ENCODE measurements at places on chromosomes 5 and 9.

- DNase-seq, result no peak
These were observed 91.5 kb downstream of the MAMDC2 start for GRCh38 chr9:70135176-70135575.

- DNase-seq, result no peak
These were observed 40.7 kb upstream of the ZNF300 start for GRCh38 chr5:150945486-150945885.

GRCh38 chr5:107522456-107522855, 148.3 kb downstream of the EFNA5 start:
- DNase-seq, result no peak

GRCh38 chr5:141476132-141476911, 556 bp downstream of the PCDHGC3 start:
- peak; percentile 40 for DNase-seq

- no peak for DNase-seq
These were observed 78.3 kb upstream of the PCSK5 start for GRCh38 chr9:75812141-75812540.

GRCh38 chr5:143879646-143880045, 67.7 kb downstream of the HMHB1 start:
- DNase-seq, result no peak

DNA sequence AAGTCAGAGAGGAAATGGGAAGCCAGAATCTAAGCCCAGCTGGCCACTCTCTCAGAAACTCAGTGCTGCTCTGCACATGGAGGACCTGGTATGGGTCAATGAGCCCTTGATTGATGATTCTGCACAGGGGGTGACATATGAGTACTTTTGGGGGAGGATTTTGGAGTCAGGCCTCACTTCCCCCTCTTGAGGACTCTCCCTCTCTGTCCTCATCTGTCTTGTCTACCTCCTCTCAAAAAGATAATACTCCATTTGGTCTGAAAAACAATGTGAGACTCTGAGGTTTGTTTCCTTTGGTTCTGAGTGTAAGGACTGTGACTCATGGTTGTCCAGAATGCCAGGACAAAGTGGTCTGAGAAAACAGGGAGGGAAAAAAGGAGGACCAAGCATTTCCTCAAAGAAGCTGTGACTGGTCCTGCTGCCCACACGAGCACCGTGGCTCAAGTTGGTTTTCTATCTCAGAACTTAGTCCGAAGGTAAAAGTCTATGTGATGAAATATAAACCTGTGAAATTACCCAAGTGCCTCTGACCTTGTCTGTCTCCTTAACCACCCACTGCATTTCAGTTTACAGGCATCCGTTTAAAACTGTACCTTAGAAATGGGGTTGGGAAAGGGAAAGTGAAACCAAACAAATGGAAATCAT, 11.1 kb downstream of the TTC39B start:
- no peak for DNase-seq

GRCh38 chr9:109458453-109459211, 39.5 kb downstream of the PTPN3 start:
- DNase-seq, result no peak

- no peak for DNase-seq
These were observed 134.1 kb downstream of the SEMA6A start for GRCh38 chr5:116440457-116441001.

- no peak for DNase-seq
These were observed 305.4 kb downstream of the TLR4 start for GRCh38 chr9:118009614-118010013.

GRCh38 chr5:2695200-2695891, 56.1 kb downstream of the IRX2 start:
- DNase-seq, result no peak

DNA sequence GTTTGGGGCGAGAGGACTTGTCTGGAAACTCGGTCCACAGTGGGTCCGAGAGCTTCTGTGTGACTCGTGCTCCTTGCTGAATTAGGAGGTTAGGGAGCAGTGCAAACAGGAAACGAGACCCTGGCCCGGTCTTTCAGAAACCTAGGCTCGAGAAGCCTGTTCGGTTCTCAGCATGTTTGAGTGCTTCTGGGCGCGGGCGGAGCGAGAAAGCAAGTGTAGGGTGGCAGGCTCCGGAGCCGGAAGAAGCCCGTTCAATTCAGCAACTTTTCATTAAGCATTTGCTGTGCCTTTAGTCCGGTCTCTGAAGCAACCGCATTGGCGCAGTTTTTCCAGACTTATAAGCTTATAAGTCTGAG, 547 bp downstream of the CLTA start:
- DNase-seq, result no peak

- no peak for DNase-seq
These were observed 41.2 kb downstream of the SLC46A2 start for GRCh38 chr9:112849363-112849922.

DNA sequence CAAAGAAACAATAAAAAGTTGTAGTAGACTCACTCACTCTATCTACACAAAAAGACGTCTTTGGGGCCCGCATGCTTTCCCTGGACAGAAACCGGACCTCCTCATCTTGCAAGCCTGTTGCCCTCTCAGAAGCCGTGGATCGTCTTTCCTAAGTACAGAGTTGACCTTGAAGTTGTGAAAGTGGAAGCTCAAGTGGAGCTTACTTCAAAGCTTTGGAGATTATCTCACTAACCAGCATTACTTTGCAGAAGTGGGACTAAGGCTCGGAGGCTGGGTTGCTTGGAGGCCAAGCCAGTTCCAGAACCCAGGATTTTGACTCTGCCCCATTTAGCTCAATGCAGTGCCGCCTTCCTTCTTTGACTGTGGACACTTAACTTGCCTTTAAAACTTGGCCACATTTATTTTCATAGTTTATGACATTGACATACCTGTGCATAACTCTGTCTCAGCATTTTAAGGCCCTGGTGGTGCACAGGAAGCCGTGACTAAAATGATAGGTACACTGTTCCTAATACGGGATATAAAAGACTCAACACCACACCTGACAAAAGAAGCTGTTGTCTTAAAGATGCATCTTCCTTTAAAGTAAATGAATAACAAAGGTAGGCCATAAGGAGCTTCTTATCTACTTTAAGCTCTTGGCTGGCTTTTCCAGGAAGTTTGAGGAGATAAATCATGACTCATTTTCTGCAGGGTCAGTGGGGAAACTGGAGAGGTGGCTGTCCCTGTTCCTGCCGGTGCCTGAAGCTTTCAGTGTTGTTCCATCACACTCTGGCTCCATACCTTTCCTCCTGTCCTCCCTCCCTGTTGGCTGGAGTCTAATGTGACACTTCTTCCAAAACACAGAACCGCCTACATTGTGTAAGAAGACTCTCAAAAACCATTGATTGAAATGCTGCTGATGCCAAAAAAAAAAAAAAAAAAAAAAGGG, 10.7 kb downstream of the SLC25A25 start:
- no peak for DNase-seq

GRCh38 chr5:124663101-124663506, 83.3 kb downstream of the ZNF608 start:
- DNase-seq, result no peak

GRCh38 chr9:93128011-93128714, 5.9 kb downstream of the NINJ1 start:
- no peak for DNase-seq

- no peak for DNase-seq
These were observed 155.5 kb upstream of the WWC1 start for GRCh38 chr5:168135897-168136296.

GRCh38 chr5:130183115-130183514, 278.9 kb downstream of the CHSY3 start:
- DNase-seq, result no peak

GRCh38 chr9:135580664-135581380, 19.3 kb downstream of the PAEP start:
- no peak for DNase-seq

DNA sequence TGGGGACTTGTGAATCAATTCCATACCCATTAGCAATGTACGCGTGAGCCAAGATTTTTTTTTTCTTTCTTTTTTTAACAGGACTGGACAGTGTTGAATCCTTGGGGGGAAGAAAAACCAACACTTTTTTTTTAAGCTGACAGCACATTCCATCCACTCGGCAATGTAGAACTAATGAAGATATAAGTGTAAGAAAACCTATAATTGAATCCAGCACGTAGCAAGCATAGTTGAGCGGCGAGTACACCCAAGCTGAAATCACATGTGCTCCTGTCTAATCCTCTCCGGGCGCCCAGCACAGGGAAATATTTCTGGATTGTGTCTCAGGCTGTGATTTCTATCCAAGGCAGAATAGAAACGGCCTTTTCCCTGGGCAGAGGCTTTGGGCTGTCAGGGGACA, 118.2 kb downstream of the BOD1 start:
- DNase-seq, result no peak

GRCh38 chr5:144169904-144170275, 569 bp downstream of the YIPF5 start:
- no peak for DNase-seq

DNA sequence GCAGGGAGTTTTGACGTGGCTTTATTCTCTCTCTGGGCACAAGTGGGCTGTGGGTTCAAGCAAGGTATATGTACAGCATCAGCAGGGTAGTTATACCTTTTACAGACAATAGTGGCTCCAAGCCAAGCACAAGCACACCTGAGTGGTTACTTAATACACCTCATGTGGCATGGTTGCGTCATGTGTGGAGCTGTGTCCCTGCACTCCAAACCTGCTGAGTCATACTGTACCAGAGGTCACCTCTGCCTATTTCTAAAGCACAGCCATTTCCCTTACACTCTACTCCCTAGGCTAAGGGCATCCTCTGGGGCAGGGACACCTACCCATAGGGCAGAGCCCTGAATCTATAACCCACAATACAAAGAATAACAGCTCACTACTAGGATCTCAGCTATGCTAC, 147.3 kb downstream of the OSTF1 start:
- no peak for DNase-seq

DNA sequence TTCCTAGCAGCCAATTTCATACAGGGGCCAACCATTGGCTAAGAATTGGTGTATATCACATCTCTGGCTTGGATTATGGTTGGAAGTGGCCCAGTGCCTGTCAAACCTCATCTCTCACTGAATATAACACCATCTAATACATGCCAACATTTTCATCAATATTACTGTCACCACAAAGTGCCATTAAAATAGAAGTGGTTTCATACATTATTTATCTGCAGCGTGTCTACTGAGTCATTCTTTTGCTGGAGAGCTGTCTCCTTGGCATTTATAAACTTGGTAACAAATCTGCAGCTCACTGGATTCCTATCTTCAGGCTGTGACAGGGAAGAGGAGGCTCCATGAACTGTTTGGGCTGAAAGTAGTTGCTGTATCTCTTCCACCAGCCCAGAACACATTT, 70.9 kb downstream of the PTTG1 start:
- no peak for DNase-seq

GRCh38 chr9:25449503-25449902, 228.7 kb downstream of the TUSC1 start:
- no peak for DNase-seq

GRCh38 chr5:133461796-133462516, 150.4 kb downstream of the FSTL4 start:
- DNase-seq, result no peak

GRCh38 chr5:170365831-170366230, 23.3 kb downstream of the KCNMB1 start:
- DNase-seq, result no peak

GRCh38 chr5:40410964-40411635, 268.6 kb upstream of the PTGER4 start:
- DNase-seq, result peak; percentile 59

GRCh38 chr5:105977163-105977562, 1693.6 kb downstream of the EFNA5 start:
- no peak for DNase-seq

DNA sequence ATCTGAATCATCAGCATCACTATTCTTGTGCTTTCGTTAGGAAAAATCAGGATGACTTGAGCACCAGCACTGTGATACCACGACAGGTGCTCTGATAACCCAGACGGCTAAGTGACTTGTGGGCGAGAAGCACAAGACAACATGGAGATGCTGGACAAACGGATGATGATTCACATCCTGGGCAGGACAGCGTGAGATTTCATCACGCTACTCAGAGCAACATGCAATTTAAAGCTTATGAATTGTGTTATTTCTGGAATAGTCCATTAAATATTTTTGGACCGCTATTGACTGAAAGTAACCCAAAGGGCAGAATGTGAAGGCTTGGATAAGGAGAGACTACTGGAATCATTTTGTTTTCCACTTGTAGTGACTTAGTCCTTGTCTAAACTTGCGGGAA, 114.8 kb upstream of the DAPK1 start:
- peak; percentile 8 for DNase-seq

- DNase-seq, result no peak
These were observed 267.6 kb upstream of the TNC start for GRCh38 chr9:115385383-115386122.

GRCh38 chr9:4654084-4654483, 8.0 kb upstream of the PLPP6 start:
- DNase-seq, result no peak

All from dermis microvascular lymphatic vessel endothelial cell (primary cell).